ENCODE measurements at places on chromosomes 13 and 19.

GRCh38 chr19:1725100-1726064 lies 27.9 kb upstream of the ONECUT3 start:
- peak; percentile 39 for DNase-seq
- H3K4me3 ChIP-seq, result peak overlapping the region; percentile 18
- no peak overlapping the region for H3K27ac ChIP-seq
- H3K4me1 ChIP-seq, result peaks cover 4% of the 10 kb centered on the region
- H3K36me3 ChIP-seq, result no peaks in the 10 kb centered on the region
- peaks cover 30% of the 10 kb centered on the region for H3K27me3 ChIP-seq

DNA sequence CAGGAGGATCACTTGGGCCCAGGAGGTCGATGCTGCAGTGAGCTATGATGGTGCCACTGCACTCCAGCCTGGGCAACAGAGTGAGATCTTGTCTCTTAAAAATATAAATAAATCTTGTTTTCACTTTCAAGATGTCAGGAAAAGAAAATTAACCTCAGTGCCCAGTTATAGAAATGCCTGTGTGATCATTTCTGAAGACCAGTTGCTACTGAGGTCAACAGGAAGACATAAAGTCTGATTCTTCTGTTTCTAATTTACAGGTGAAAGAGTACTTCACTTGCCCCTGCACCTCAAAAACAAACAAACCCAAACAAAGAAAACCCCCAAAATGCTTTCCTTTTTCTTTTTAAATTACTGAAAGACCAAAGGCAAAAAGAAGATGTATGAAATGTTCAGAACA lies 174.3 kb upstream of the NBEA start:
- H3K27me3 ChIP-seq, result no peaks in the 10 kb centered on the region
- DNase-seq, result no peak
- no peaks in the 10 kb centered on the region for H3K36me3 ChIP-seq
- no peak overlapping the region for H3K4me3 ChIP-seq
- no peaks in the 10 kb centered on the region for H3K4me1 ChIP-seq

- no peaks in the 10 kb centered on the region for H3K36me3 ChIP-seq
- no peak for DNase-seq
Observed at GRCh38 chr13:80251403-80251802, 89.5 kb downstream of the SPRY2 start.

DNA sequence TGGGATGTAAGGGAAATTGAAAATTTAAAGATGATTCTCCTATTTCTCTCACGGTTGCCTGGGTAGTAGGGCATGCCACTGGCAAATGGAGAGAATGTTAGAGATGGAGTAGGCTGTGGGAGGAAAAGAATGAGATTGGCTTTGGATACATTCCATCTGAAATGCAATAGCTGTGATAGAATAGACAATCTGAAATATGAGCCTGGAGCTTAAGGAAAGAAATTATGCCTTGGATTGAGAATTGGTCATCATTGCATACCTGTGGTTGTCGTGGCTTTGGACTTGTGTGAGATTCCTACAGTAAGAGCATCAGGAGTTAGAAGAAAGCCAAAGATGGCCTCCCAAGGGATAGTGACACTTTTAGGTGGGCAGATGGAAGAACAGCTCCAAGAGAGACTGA lies 305.1 kb upstream of the SLC10A2 start:
- no peaks in the 10 kb centered on the region for H3K36me3 ChIP-seq
- H3K4me3 ChIP-seq, result no peak overlapping the region
- DNase-seq, result no peak
- H3K27me3 ChIP-seq, result no peaks in the 10 kb centered on the region
- H3K27ac ChIP-seq, result no peak overlapping the region

DNA sequence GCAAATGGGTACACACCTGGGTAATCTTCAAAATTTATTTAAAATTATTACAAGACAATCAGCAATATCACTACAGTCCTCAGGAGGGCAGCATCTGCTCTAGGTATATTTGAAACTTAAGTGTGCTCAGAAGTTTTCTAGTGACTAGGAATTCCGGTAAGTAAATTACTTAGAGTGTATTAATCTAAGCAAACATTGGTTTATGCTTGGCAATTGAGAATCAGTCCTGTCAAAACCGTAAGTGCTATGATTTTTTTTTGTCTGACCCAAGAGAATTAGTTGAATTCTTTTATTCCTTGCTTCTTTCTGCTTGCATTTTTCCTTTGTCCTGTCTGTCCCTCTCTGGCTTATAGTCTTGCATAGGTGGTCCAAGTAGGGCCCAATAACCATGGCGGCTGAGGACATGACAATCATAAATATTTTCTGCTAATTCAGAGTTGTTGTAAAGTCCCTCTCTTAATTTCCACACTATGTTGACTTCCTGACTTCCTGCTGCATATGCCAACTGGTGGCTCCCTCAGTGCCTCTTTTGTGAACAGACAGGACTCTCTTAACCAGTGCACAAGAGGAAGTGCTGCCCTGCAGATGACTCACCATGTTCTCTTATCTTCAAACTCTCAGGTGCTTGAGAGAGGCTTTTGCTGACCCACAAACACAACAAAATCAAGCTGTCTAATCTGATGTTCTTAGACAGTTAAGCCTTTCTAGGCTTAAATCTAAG lies 82.2 kb downstream of the SLAIN1 start:
- peak overlapping the region; percentile 0 for H3K27ac ChIP-seq
- peaks cover 10% of the 10 kb centered on the region for H3K4me1 ChIP-seq
- H3K36me3 ChIP-seq, result no peaks in the 10 kb centered on the region

DNA sequence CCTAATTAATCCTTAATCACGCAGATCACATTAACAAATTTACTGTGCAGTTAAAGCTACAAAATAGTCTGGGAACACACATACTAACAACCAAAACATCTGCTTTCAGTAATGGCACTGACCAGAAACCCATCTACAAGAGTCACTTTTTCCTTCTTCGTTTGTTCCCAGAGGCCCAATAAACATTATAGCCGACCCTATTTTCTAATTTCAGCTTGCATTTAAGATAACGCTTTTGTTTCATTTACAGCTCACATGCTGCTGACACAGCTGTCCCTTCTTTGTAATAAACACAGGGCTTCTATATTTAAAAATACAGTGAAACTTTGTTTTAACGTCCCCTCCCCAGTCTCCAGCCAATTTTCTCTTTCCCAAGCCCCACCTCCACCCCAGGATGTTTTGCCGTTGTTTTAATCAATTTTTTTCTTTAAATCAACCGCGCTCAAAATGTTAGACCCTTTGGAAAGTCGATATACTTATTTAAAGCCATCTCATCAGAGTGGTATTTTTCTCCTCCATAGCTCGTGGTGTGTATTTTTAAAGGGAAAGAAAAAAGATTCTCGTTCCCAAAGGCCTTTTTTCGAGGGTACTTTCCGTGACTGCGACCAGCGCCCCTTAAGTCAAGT lies 1.7 kb upstream of the WBP4 start:
- H3K4me3 ChIP-seq, result peak overlapping the region; percentile 99
- H3K27ac ChIP-seq, result peak overlapping the region; percentile 99
- H3K36me3 ChIP-seq, result peaks cover 20% of the 10 kb centered on the region
- DNase-seq, result no peak

DNA sequence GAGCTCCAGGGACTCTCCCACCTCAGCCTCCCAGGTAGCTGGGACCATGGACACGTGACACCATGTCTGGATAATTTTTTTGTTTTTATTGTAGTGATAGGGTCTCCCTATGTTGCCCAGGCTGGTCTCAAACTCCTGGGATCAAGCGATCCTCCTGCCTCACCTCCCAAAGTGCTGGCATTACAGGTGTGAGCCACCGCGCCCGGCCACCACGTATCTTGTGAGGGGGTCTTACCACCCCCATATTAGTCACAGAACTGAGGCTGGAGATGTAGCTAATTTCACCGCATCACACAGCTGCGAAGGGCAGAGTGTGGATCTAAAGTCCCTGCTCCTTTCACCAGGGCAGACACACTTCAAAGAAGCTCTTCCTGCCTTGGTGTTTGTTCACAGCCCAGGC lies 211.8 kb upstream of the SOX1 start:
- no peaks in the 10 kb centered on the region for H3K4me1 ChIP-seq
- no peaks in the 10 kb centered on the region for H3K27me3 ChIP-seq
- H3K4me3 ChIP-seq, result no peak overlapping the region
- no peak overlapping the region for H3K27ac ChIP-seq

DNA sequence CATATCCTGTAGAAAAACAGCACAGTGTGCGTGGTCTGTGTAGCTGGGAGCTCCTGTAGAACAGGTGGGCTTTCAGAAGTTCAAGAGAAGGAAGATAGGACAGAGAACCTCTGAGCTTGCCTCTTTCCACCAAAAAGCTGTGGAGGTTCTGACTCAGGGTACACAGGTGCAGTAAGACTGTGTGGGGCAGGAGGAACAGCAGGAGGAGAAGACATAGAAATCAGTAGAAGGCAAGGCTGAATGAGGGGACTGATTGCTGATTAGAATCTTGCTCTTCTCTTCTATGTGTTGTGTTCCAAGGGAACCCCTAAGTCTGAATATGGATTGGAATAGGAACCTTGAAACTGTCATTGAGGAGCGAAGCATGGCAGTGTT lies 122.7 kb downstream of the AKAP11 start:
- peak overlapping the region; percentile 60 for H3K4me3 ChIP-seq
- DNase-seq, result no peak
- peaks cover 22% of the 10 kb centered on the region for H3K36me3 ChIP-seq
- H3K27ac ChIP-seq, result peak overlapping the region; percentile 96
- no peaks in the 10 kb centered on the region for H3K27me3 ChIP-seq

- H3K27ac ChIP-seq, result peak overlapping the region; percentile 39
- H3K4me3 ChIP-seq, result peak overlapping the region; percentile 64
- H3K4me1 ChIP-seq, result peaks cover 37% of the 10 kb centered on the region
- no peak for DNase-seq
- H3K36me3 ChIP-seq, result peaks cover 8% of the 10 kb centered on the region
- no peaks in the 10 kb centered on the region for H3K27me3 ChIP-seq
Observed at GRCh38 chr19:4305257-4305612, 837 bp downstream of the FSD1 start.

- H3K27ac ChIP-seq, result peak overlapping the region; percentile 39
- H3K4me1 ChIP-seq, result peaks cover 74% of the 10 kb centered on the region
- no peak for DNase-seq
Observed at GRCh38 chr19:8451885-8452284, 7.1 kb downstream of the HNRNPM start.

DNA sequence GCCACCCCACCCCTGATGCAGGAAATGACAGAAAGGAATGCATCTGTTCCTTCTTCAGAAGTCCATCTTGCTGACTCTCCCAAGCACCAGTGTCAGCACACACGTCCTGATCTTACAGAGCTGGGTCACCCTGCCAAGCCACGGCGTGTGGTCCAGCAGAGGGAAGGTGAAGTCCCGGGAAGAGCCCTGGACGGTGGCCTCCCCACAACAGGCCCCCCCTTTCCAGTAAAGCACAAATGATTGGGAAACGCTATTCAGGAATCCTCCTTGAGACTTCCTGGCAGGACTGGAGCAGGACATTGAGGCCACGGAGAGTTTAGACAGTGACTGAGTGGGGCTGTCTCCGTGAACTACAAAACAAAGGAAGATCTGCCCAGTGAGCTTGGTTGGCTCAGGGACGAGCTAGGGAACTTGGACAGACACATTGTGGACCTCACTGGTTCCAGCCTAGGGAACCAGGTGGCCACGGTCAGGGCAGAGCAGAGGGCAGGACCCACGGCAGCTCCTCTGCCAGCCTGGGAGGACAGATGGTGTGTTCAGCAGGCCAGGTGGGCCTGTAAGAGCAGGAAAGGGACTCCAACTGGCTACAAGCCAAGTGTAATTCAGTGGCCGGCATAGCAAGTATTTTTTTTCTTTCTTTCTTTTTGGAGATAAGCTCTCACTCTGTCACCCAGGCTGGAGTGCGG lies 41.7 kb downstream of the ELL start:
- no peak for DNase-seq
- H3K27ac ChIP-seq, result peak overlapping the region; percentile 85
- no peaks in the 10 kb centered on the region for H3K27me3 ChIP-seq
- peaks cover 8% of the 10 kb centered on the region for H3K36me3 ChIP-seq
- H3K4me1 ChIP-seq, result peaks cover 75% of the 10 kb centered on the region
- H3K4me3 ChIP-seq, result no peak overlapping the region

- peaks cover 12% of the 10 kb centered on the region for H3K4me1 ChIP-seq
- no peak for DNase-seq
- no peaks in the 10 kb centered on the region for H3K27me3 ChIP-seq
- no peak overlapping the region for H3K4me3 ChIP-seq
Observed at GRCh38 chr19:18650021-18650390, 13.2 kb downstream of the KLHL26 start.

- DNase-seq, result no peak
- H3K27ac ChIP-seq, result no peak overlapping the region
- H3K27me3 ChIP-seq, result no peaks in the 10 kb centered on the region
- H3K4me1 ChIP-seq, result no peaks in the 10 kb centered on the region
Observed at GRCh38 chr13:107348925-107349324, 781.0 kb upstream of the ARGLU1 start.

- no peak overlapping the region for H3K4me3 ChIP-seq
- H3K4me1 ChIP-seq, result no peaks in the 10 kb centered on the region
- no peak for DNase-seq
- no peaks in the 10 kb centered on the region for H3K36me3 ChIP-seq
Observed at GRCh38 chr13:79939689-79940088, 401.2 kb downstream of the SPRY2 start.

- H3K27ac ChIP-seq, result no peak overlapping the region
- H3K4me3 ChIP-seq, result no peak overlapping the region
- H3K4me1 ChIP-seq, result peaks cover 36% of the 10 kb centered on the region
Observed at GRCh38 chr19:7654401-7654800, 14.4 kb upstream of the RETN start.

DNA sequence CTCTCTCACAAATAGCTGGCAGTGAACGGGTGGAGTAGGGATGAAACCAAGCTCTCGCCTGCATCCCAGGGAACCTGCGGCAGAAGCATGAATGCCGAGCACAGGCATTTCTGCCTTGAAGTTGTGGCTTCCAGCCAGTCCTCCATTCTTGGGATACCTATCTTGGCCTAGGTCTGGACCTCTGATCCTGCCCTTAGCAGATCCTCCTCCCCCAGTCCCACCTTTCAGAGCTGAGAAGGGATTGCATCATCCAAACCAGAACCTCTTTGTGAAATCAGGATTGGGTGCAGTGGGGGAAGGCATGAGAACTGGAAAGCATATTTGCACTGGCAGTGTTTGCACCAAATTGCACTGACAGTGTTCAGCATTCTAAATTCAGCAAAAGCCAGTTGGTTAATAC lies 5.8 kb downstream of the ZNF780A start:
- no peak overlapping the region for H3K4me3 ChIP-seq
- peaks cover 65% of the 10 kb centered on the region for H3K36me3 ChIP-seq
- H3K4me1 ChIP-seq, result peaks cover 21% of the 10 kb centered on the region
- H3K27me3 ChIP-seq, result no peaks in the 10 kb centered on the region
- DNase-seq, result no peak

GRCh38 chr13:94157705-94158218 lies 321.7 kb downstream of the DCT start:
- no peak overlapping the region for H3K4me3 ChIP-seq
- H3K27ac ChIP-seq, result no peak overlapping the region
- no peak for DNase-seq
- no peaks in the 10 kb centered on the region for H3K4me1 ChIP-seq
- no peaks in the 10 kb centered on the region for H3K27me3 ChIP-seq
- no peaks in the 10 kb centered on the region for H3K36me3 ChIP-seq

Data from activated CD8-positive, alpha-beta T cell treated with anti-CD3 and anti-CD28 coated beads, Interleukin-2, amount 10 ng/mL, durations not matched to agents 7 days and 5 days (primary cell).